Osteocyte (in vitro differentiated cells): ENCODE measurements at places on chromosomes 1 and 21. TPM values are rescaled to one million over a fixed set of nuclear protein-coding genes. Genes with fewer than 3 reads are reported as not detected.

- no peak for DNase-seq
These were observed 37.2 kb upstream of the AGO1 start for GRCh38 chr1:35845766-35846165.

DNA sequence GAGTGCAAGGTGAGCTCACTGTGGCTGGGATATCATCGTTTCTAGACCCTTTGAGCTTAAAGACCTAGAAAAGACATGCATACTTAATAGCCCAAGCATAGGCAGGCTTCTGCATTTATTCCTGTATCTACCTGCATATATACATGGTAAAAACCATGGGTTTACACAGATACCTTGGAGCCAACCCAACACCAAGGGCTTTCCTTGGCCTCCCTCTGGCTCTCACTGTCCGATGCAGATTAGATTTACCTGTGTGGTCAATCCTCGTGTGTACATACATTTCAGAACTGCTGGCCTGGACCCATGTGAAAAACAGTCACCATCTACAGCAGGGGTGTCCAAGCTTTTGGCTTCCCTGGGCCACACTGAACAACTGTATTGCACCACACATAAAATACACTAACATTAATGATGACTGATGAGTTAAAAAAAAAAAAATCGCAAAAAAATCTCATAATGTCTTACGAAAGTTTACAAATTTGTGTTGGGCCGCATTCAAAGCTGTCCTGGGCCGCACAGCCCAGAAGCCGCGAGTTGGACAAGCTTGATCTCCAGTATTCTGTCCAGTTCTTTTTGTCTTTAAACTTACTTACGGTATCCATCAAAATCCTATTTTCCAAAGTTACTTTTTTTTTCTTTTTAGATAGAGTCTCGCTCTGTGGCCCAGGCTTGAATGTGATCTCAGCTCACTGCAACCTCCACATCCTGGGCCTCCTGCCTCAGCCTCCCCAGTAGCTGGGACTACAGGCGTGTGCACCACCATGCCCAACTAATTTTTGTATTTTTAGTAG lies 43.5 kb downstream of the WDR4 start:
- DNase-seq = no peak

GRCh38 chr1:159197561-159198557 lies 6.8 kb upstream of the ACKR1 start:
- peak; percentile 85 for DNase-seq

DNA sequence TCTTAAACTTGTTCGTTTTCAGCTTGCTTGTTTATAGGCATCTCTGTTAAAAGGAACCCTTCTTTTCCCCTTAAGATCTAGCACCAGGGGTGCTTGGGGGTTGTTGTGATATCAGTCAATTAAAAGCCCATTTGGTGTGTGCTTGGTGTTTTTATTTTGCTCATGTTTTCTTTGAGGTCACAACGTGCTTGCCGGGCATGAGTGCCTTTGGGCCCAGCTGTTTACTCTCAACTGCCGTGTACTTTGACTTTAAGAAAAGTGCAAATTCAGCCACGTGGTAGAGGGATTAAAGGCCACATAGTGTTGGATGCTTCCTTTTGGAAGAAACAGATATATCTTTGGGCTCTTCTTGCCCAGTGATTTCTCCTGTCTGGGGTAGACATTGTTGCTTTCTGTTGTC lies 10.5 kb downstream of the ARID1A start:
- peak; percentile 32 for DNase-seq

GRCh38 chr1:39689635-39690034 lies 1.6 kb downstream of the HPCAL4 start:
- DNase-seq = no peak

DNA sequence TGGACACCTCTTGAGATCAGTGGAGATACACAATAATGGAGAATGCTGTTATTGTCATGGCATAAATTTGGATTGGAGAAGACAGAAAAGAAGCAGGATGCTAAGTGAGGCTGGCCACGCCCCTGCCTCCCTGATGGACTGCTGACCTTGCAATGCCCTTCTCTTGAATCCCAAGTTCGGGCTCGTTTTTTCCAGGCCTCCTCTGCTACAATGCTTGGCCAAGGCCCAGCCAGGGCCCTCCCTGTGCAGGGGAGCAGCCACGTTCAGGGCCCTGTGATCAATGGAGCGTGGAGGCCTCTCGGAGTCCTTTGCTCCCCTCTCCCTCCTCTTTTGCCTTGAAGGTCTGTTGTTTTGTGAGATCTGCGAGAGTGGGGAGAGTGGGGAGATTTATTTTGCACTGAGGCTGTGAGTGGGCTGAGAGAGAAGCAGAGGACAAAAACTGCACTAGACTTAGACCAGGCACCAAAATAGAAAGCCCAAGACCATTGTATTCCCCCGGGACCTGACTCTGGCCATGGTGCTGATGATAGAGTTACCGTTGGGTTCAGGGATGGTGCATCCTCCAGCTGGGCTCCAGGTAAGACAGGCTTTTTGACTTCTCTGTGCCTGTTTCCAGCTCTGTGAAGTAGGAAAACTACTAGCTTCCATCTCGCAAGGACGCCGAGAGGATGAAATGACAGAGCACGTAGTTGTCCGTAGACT lies 268.6 kb downstream of the KAZN start:
- no peak for DNase-seq

GRCh38 chr1:168480997-168481396 lies 62.8 kb downstream of the XCL2 start:
- no peak for DNase-seq

DNA sequence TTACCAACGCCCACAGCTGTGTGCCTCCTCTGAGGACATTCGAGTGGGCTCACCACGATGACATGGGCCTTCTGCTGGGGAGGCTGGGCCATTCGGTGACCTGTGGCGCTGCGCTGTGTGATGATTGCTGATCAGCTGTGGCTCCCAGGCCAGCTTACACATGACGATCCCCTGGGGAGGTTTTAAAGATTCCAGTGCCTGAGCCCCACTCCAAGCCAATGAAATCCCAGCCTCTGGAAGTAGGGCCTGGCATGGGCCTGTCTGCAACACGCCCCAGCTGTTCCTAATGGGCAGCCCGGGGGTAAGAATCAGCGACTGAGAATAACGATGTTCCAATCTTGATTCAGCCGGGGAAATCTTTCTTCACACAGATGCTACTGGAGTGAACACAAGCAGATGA lies 153.7 kb downstream of the KCNJ6 start:
- DNase-seq = no peak

GRCh38 chr1:221620437-221621384 lies 121.2 kb downstream of the DUSP10 start:
- DNase-seq = no peak

The GRIK1 gene
- total RNA-seq = 0.13 TPM in 1 of 2 replicates, not detected in the other

GRCh38 chr1:113259988-113260387 lies 130.3 kb upstream of the MAGI3 start:
- DNase-seq = no peak

DNA sequence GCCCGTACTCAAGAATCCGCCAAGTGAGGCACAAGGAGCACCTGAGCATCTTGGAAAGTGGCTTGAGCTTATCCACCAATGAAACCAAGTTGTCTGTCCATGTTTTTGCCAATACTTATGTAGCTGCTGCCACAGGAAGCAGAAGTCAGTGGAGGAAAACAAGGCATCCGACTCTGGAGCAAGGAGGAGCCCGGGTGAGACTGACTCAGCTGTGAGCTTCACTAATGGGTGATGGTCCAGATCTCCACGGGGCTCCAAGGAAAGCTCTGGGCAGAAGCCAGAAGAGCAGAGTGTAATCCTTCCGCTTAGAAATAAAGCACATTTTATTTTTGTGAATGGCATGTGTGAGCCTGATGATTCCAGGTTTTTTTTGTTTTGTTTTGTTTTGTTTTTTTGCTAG lies 12.3 kb upstream of the SSR2 start:
- DNase-seq = no peak

The ARHGEF19 gene
- total RNA-seq = 8.5 and 9.5 TPM in 2 replicates

DNA sequence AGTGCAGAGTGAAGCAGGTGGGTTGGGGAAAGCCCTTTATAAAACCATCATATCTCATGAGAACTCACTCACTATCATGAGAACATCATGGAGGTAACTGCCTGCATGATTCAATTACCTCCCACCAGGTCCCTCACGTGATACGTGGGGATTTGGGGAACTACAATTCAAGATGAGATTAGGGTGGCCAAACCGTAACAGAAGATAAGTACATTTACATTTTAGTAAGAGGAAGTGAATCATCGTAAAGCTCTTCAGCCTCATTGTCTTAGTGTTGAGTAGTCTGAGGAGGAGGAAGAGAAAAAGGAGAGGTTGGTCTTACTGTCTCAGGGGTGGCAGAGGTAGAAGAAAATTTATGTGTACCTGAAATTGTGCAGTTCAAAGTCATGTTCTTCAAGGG lies 1053.4 kb upstream of the ADGRL4 start:
- DNase-seq = no peak

The RNF186 gene
- total RNA-seq = not detected in 2 replicates

The C8A gene
- not detected in 2 replicates for total RNA-seq

DNA sequence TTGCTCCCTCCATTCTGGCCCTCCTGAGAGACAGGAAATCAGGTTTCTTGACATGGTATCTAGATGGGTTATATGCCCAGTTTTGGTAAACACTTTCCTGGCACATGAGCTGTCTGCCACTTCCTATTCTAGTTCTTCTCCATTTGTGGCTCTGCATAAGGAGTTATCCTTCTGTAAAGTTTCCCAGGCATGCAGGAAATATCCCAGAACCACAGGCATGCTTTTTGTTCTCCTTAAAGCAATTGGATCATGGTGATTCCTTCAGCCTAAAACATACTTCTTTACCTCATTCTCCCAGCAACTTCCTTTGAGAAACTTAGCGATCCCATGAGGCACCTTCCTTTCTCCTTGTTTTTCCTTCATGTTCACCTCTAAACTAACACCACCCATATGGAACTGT lies 199.8 kb downstream of the CRB1 start:
- no peak for DNase-seq

DNA sequence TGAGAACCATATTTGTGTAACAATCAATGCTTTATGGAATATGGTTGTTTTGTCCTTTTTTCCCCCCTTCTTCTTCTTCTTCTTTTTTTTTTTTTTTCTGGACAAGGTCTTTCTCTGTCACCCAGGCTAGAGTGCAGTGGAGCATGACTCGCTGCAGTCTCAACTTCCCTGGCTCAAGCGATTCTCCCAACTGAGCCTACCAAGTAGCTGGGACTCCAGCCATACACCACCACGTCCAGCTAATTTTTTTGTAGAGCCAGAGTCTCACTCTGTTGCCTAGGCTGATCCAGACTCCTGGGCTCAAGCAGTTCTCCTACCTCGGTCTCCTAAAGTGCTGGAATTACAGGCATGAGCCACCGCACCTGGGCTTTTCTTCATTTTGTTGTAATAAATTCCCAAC lies 86.7 kb downstream of the FMN2 start:
- DNase-seq = no peak

DNA sequence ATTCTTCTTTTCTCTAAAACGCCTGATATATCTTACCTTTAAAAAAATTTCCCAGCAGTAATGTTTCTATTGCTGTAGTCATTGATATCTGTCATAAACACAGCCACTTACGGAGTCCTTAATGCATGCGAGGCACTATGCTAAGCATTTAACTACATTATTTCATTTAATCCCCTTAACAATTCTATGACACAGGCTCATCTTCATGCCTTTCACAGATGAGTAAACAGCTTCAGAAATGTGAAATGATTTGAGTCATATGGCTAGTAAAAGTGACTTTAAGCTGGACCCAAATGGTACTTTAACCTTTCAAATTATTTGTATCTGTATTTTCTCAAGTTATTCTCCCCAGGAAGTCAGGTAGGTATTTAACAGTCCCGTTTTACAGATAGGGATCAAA lies 125.1 kb upstream of the FGGY start:
- no peak for DNase-seq

DNA sequence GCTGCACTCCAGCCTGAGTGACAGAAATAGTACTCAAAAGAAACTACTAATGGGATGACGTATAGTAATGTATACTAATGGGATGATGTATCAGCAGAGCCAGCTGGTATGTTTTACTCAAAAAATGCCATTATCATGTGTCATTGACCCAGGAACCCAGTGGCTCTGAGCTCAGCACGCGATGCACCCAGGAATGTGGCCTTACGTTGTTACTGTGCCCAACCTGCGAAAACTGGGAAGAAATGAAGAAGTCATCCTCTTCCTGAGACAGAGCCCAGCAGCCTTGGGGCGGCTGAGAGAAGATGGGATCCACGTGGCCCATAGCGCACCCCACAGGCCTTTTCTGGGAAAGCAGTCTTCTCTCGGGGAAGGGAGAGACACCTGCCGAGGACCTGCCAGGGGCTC lies 8.8 kb downstream of the UBE2J2 start:
- peak; percentile 92 for DNase-seq

The SDHB gene
- 56.5 and 69.0 TPM in 2 replicates for total RNA-seq

The ZBTB21 gene
- total RNA-seq = 20.3 and 20.9 TPM in 2 replicates

GRCh38 chr21:31698461-31698860 lies 33.5 kb downstream of the SCAF4 start:
- DNase-seq = no peak

DNA sequence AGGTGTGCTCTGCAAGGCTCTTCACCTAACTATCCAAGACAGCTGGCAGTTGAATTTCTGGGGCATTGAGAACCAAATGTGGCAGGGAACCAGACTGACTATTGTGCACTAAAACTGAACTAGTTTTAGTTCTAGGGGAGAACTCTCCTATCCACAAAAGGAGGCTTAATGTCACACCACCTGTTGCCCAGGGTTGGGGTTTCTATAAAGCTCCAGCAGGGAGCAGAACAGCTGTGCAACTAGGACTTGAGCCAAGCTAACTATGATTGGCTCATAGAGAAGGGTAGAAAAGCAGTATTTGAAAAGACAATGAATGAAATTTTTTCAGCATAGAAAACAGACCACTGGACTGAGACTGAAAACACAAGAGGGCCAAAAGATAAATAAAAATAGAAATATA lies 53.3 kb upstream of the FGGY start:
- DNase-seq = no peak

GRCh38 chr1:202101184-202101583 lies 21.5 kb upstream of the GPR37L1 start:
- no peak for DNase-seq

GRCh38 chr1:151958959-151959358 lies 34.7 kb downstream of the S100A10 start:
- DNase-seq = no peak

- DNase-seq = no peak
These were observed 64.2 kb downstream of the HLX start for GRCh38 chr1:220943319-220943996.

DNA sequence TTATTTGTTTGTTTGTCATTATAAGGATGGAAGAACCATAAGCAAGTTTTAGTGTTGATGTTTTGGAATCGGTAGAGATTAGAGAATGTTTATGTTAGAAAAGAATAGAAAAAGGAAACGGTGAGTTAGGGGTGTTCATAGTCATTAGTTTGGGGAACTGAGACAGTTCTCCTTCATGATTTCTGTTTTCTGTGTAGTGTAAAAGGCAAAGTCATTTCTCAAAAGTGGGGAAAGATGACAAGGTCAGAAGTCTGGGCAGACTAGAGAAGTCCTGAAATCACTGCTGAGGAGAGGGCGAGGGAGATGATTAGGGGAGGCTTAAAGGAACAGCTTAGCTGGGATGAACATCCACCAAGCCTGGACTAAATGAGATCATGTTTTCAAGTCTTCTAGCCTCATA lies 498.9 kb downstream of the TTLL7 start:
- no peak for DNase-seq

DNA sequence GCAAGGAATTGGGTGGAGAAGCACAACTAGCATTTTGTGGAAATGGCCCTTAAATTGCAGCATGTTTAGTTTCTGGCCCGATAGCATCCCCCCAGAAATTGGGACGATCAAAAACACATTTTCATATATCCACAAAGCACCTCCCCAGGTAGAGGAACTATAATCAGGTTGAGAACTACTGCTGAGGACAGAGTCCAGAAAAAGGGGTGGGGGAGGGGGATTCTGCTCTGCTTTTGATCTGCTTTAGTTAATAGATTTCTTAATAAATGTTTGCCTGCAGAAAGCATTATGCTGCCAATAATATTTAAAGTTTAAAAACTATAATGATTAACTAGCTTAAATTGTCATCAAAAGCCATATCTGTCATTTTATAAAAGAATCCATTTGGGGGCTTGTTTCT lies 14.4 kb upstream of the DYNLT5 start:
- no peak for DNase-seq
